Nasal cavity respiratory epithelium epithelial cell of viscerocranial mucosa (primary cell): ENCODE measurements at places on chromosomes 1 and 21. TPM values are rescaled to one million over a fixed set of nuclear protein-coding genes. Genes with fewer than 3 reads are reported as not detected.

Gene OBSCN
- total RNA-seq, result 8.9 and 50.3 TPM in 2 replicates

Gene IGSF5
- total RNA-seq, result 0.07 TPM in 1 of 2 replicates, not detected in the other

Gene TRPM2
- 0.14 TPM in 1 of 2 replicates, not detected in the other for total RNA-seq

Gene CNTN2
- not detected in 2 replicates for total RNA-seq

Gene PRR9
- 2.1 TPM in 1 of 2 replicates, not detected in the other for total RNA-seq

Gene EFNA3
- total RNA-seq, result 4.1 and 8.4 TPM in 2 replicates

Gene PEX19
- total RNA-seq, result 38.2 and 40.3 TPM in 2 replicates

Gene PRAMEF20
- not detected in 2 replicates for total RNA-seq
